Vagina (tissue), 2 donors: ENCODE measurements at places on chromosomes 5 and 9. TPM values are rescaled to one million over a fixed set of nuclear protein-coding genes. Genes with fewer than 3 reads are reported as not detected.

- peaks cover 10% of the 10 kb centered on the region for H3K4me1 ChIP-seq
- H3K4me3 ChIP-seq = no peak overlapping the region
- H3K27ac ChIP-seq = no peak overlapping the region
Observed at GRCh38 chr9:86703346-86703745, 244.0 kb downstream of the GAS1 start.

DNA sequence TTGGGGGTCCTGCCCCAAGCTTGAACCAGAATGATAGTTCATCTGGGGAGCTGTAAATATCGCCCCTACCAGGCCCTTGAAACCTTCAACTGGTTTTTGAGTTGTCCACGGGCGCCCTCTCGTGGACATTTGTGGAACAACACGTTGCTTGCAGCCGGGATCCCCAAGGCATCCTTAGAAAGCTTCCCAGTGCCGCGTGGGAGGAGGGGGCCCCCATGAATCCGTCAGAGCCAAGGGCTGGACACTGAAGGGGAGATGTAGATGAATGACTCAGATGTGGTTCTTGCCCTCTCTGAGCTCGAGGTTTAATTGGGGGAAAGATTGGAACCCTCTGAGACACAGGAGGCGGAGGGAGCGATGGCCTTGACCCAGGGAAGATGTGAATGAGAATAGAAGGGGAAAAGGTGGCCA is 31.8 kb upstream of the ORM1 start:
- peak overlapping the region; percentile 61 for H3K27ac ChIP-seq
- H3K27me3 ChIP-seq = no peaks in the 10 kb centered on the region
- DNase-seq = no peak
- peaks cover under 1% of the 10 kb centered on the region for H3K4me1 ChIP-seq
- no peak overlapping the region for H3K4me3 ChIP-seq

DNA sequence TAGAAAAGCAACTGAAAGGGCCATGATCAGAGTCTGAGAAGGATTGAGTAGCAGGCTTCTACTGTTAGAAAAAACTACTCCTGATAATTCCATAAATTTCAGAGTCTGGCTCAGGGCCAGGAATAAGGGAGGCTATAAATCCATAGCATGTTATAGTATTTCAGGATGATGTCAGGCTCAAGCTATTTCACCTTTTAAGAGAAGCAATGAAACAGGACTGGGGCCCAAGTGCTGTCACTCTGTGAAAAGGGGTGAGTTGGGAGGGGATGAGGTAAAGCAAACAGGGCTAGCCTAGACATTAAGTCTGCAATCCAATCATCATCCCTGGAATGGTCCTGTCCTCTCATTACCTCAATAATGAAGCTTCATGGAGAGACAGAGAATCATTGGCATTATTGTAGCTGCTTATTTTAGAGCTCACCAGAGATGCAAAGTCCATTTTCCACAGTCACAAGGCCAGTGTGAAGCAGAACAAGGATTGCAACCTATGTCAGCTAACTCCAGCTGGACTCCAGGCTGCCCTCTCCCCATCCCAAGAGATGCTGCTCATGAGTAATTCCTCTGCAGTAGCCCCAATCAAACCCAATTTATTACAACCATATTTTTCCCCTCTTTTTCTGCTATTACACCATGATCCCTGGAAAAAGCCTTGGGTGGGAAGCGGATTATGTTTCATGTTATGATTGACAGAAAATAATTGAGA is 56.0 kb downstream of the PAPPA start:
- H3K27ac ChIP-seq = no peak overlapping the region
- no peaks in the 10 kb centered on the region for H3K27me3 ChIP-seq

DNA sequence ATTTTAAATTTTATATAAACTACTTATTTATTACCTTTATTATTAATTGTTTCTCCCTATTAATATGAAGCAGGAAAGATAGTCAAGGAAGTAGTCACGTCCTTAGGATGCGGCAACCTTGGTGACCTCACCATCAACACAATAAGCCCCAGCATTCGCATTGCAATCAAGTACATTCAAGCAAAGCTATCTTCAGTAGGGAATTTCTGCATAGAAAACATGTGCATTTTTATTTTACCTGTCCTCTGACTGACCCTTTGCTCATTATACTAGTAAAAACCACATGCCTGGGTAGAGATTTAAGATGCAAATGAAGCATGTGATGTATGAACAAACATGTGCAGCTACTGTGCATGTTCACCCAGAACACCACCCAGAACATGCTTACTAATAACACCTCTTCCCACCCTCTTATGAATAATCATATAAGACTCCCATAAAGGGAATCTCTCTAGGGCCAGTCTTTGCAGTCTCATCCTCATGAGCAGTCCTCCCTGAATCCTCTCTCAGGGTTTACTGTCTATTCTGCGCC is 869.6 kb downstream of the TAF11L14 start:
- H3K27me3 ChIP-seq = no peaks in the 10 kb centered on the region
- no peak for DNase-seq
- H3K36me3 ChIP-seq = no peaks in the 10 kb centered on the region
- H3K4me1 ChIP-seq = no peaks in the 10 kb centered on the region

DNA sequence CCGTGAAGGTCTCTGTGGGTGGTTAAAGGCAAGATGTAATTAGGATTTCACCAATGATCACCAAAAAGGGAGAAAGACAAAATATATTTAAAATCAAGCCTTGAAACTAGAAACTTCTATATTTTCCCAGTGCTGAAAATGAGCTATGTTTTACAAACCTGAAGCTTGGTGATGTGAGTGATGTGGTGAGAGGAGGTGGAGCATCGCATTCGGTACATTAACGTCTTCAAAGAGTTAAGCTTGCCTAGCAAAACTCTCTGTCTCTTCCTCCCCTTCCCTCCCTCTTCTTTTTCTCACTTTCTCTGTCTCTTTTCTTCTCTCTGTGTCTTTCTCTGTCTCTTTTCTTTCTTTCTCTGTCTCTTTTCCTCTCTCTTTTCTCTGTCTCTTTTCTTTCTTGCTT is 347.3 kb upstream of the IRX2 start:
- no peaks in the 10 kb centered on the region for H3K4me1 ChIP-seq
- H3K27me3 ChIP-seq = no peaks in the 10 kb centered on the region
- no peak overlapping the region for H3K4me3 ChIP-seq
- H3K36me3 ChIP-seq = no peaks in the 10 kb centered on the region
- no peak for DNase-seq
- no peak overlapping the region for H3K27ac ChIP-seq

- no peak for DNase-seq
- no peak overlapping the region for H3K27ac ChIP-seq
- no peaks in the 10 kb centered on the region for H3K27me3 ChIP-seq
- H3K36me3 ChIP-seq = no peaks in the 10 kb centered on the region
- peak overlapping the region; percentile 74 for H3K4me3 ChIP-seq
- H3K4me1 ChIP-seq = peaks cover 30% of the 10 kb centered on the region
Observed at GRCh38 chr5:140555747-140556312, 1.4 kb downstream of the SRA1 start.

DNA sequence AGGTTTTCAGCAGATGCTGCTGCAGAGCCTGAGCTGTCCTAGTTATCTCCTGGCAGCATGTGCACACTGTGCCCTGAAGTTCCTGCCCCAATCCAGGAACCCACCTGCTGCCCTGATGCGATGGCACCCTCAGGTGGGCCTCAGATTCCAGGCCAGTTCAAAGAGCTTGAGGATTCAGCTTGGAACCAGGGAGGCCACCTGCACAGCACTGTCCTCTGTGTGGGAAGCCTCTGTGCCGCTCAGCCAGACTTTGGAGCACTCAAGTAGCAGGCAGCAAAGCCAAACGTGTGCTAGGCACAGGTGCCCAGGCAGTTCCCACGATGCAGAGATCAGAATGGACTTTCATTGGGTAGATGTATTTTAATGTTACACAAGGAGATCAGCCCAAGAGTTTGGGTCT is 132.8 kb upstream of the RAPGEF1 start:
- no peaks in the 10 kb centered on the region for H3K27me3 ChIP-seq
- no peak overlapping the region for H3K27ac ChIP-seq
- H3K4me1 ChIP-seq = peaks cover 5% of the 10 kb centered on the region
- DNase-seq = no peak

The ADGRD2 gene
- 4.2 TPM for total RNA-seq

The LCN9 gene
- not detected for total RNA-seq

The PCDHB13 gene
- total RNA-seq = 3.7 TPM

The APBA1 gene
- total RNA-seq = 13.3 TPM
